Activated CD8-positive, alpha-beta T cell treated with anti-CD3 and anti-CD28 coated beads for 36 hours (primary cell): ENCODE measurements at places on chromosomes 6 and 20.

DNA sequence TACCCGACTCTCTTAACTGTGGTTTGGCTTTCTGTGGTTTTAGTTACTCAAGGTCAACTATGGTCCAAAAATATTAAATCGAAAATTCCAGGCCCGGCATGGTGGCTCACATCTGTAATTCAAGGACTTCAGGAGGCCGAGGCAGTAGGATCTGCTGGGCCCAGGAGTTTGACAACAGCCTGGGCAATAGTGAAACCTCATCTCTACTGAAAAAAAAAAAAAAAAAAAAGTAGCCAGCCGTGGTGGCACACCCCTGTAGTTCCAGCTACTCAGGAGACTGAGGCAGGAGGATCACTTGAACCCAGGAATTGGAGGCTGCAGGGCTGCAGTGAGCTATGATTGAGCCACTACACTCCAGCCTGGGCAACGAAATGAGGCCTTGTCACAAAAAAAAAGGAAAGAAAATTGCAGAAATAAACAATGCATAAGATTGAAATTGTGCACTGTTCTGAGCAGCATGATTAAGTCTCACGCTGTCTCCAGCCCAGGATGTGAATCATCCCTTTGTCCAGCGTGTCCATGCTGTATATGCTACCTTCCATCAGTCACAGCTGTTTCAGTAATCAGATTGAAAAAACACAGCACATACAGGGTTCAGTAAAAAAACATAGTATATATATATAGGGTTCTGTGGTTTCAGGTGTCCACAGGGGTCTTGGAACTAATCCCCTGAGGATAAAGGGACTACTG lies 40.7 kb downstream of the RGS17 start:
- no peaks in the 10 kb centered on the region for H3K27me3 ChIP-seq
- DNase-seq = no peak
- no peak overlapping the region for H3K27ac ChIP-seq
- H3K4me3 ChIP-seq = no peak overlapping the region
- H3K36me3 ChIP-seq = no peaks in the 10 kb centered on the region
- peaks cover 3% of the 10 kb centered on the region for H3K4me1 ChIP-seq

DNA sequence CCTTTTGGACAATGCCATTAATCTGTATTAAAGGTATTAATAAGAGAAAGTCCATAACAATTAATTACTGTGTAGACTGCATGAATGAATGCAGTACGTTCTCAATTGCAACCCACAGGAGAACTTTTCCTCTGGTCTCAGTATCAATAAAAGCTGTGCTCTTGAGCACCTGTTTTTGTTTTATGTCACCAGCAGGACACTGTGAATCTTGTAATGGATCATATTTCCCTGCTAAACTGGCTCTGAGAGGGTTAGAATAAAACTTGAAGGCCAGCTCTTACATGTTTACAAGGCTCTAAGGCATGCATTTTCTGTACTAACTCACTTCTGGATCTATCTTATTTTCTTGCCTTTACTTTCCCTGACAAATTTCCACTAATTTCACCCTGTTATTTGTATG lies 214.3 kb upstream of the PLN start:
- H3K4me1 ChIP-seq = no peaks in the 10 kb centered on the region
- no peak for DNase-seq
- no peak overlapping the region for H3K4me3 ChIP-seq
- H3K27me3 ChIP-seq = no peaks in the 10 kb centered on the region
- H3K27ac ChIP-seq = no peak overlapping the region
- H3K36me3 ChIP-seq = no peaks in the 10 kb centered on the region

- no peaks in the 10 kb centered on the region for H3K36me3 ChIP-seq
- no peak overlapping the region for H3K4me3 ChIP-seq
- peaks cover 54% of the 10 kb centered on the region for H3K4me1 ChIP-seq
- no peak overlapping the region for H3K27ac ChIP-seq
Measured at GRCh38 chr20:62043131-62043914, 22.4 kb downstream of the TAF4 start.

DNA sequence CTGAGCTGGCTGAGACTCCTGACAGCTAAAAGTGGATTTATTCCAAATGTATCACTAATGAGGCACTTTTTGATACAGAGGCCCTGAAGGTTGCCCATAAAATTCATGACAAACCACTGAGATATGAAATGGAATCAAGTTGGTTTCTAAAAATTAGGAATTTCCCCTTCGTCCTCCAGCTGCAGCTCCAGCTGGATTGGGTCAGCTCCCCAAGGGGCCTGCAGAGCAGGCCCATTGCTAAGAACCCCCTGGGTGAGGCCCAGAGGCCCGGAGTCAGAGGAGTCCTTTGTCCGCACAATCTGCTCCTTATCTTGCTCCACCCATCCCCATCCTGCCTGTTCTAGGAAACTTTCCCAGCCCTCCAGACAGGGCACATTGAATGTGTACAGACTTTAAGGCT lies 163.5 kb upstream of the TOP1 start:
- no peaks in the 10 kb centered on the region for H3K27me3 ChIP-seq
- no peak overlapping the region for H3K4me3 ChIP-seq
- no peaks in the 10 kb centered on the region for H3K36me3 ChIP-seq
- no peak for DNase-seq
- H3K27ac ChIP-seq = no peak overlapping the region
- no peaks in the 10 kb centered on the region for H3K4me1 ChIP-seq

- no peaks in the 10 kb centered on the region for H3K4me1 ChIP-seq
- H3K27me3 ChIP-seq = peaks cover 23% of the 10 kb centered on the region
- no peak overlapping the region for H3K27ac ChIP-seq
- DNase-seq = no peak
- no peak overlapping the region for H3K4me3 ChIP-seq
- no peaks in the 10 kb centered on the region for H3K36me3 ChIP-seq
Measured at GRCh38 chr6:4451081-4451480, 315.7 kb upstream of the ECI2 start.

DNA sequence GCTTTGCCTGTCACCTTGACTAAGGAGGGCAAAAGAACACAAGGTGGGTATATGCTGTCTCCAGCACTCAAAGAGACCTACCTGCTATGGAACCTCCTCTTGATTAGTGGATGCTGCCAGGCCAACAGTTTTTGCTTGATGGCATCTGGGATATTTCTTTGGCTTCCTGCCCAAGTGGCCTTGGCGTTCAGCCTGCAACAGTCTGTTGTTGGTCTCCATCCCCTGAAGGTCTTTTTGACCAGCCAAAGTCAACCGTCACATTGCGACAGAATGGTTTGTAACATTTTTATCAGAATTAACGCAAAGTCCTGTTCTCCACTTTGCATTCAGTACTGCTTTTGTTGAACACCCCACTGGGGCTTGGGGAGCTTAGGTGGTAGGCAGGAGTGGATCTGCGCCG lies 37.1 kb downstream of the SERPINB1 start:
- no peak overlapping the region for H3K4me3 ChIP-seq
- DNase-seq = no peak
- no peaks in the 10 kb centered on the region for H3K27me3 ChIP-seq
- no peak overlapping the region for H3K27ac ChIP-seq
- H3K36me3 ChIP-seq = no peaks in the 10 kb centered on the region

- no peaks in the 10 kb centered on the region for H3K27me3 ChIP-seq
- H3K27ac ChIP-seq = no peak overlapping the region
- peaks cover 11% of the 10 kb centered on the region for H3K36me3 ChIP-seq
- DNase-seq = no peak
- no peak overlapping the region for H3K4me3 ChIP-seq
Measured at GRCh38 chr6:137931849-137932465, 64.9 kb downstream of the TNFAIP3 start.

DNA sequence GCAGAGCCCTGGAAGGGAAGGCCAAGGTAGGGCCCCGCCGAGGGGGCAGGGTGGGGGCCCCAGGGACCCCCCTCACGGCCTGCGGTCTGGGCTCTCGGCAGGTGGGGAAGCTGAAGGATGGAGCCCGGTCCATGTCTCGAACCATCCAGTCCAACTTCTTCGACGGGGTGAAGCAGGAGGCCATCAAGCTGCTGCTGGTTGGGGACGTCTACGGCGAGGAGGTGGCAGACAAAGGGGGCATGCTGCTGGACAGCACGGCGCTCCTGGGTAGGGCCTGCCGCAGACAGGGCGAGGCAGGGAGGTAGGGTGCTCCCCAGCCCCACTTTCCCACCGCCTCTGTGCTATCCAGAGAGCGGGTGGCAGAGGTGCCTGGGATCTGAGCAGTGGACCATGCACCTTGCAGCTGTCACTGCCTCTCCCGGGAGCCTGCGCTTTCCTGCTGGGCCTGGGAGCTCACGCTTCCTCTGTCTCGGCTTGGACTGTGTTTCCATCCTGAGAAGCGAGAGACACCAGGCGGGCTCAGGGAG lies 83.1 kb downstream of the SYNJ2 start:
- H3K4me1 ChIP-seq = peaks cover 10% of the 10 kb centered on the region
- H3K36me3 ChIP-seq = peaks cover 16% of the 10 kb centered on the region
- no peaks in the 10 kb centered on the region for H3K27me3 ChIP-seq
- H3K4me3 ChIP-seq = no peak overlapping the region
- no peak overlapping the region for H3K27ac ChIP-seq

DNA sequence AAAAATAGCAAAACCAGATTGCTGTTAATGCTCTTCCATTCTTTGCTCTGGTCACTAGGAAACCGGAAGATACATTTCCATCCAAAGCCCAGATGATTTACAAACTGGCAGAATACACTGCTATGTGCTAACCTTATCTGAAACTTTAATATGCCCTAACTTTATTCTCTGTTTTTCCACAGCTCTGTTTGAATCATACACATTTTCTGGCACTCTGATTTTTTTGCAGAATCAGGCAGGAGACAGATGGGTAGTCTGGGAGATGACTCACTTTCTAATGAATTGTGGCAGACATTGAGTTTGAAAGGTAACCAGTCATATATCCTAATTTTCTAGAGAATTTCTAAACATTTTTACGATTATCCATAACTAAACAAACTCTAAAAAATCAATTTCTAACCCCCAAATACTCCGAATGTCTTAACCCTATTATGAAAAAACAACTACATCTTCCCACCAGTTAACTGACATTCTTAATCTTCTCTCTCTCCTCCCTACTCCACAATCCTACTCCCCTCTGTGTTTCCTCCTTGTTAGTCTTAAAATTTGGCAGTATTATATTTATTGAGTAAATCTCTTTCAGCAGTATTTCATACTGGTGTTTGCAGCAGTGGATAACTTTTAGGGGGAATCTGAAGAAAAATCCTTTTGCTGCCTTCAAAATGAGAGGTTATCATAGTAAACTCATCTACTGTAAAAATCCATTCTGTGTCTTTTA lies 63.5 kb downstream of the MAN1A1 start:
- H3K27ac ChIP-seq = no peak overlapping the region
- peaks cover 5% of the 10 kb centered on the region for H3K4me1 ChIP-seq
- peaks cover 26% of the 10 kb centered on the region for H3K36me3 ChIP-seq
- no peaks in the 10 kb centered on the region for H3K27me3 ChIP-seq

DNA sequence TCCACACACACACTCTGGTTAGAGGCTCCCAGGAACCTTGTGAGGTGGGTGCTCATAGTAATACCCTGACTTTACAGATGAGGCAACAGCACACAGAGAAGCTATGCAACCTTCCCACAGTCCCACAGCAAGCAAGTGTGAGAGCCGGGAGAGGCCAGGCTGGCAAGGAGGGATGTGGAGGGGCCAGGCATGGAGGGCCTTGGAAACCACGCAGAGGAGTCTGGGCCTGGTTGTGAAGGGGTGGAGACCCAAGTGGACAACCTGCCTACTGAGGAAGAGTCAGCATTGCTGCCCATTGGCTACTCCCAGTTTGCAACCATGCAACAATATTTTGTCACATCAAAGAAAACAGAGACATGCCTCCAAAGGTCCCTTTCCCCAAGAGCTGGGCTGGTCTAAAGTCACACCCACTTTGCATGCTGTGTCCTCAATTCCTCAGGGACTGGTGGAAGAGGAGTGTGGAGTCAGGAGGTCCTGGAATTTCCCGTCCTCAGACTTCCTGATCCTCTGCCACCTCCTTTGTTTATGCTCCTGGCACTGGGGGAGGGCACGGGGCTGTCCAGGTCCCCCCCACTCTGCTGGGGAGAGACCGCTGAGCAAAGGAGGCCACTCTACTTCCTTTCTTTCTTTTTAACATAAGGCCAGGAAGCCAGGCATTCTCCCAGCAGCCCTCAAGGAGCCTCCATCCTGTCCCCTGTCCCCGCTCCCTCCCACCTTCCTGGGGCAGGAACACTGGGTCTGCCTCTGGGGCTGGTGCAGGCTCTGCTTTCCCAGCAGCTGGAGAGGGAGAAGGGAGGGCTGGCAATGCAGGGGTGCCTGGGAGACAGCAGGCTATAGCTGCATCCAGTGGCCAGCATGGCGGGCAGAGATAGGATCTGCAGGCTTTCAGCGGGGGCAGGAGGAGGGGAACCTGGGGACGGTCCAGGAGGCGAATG lies 68.3 kb downstream of the NOL4L start:
- DNase-seq = no peak
- peak overlapping the region; percentile 63 for H3K27ac ChIP-seq
- no peak overlapping the region for H3K4me3 ChIP-seq
- no peaks in the 10 kb centered on the region for H3K27me3 ChIP-seq
- H3K36me3 ChIP-seq = peaks cover 29% of the 10 kb centered on the region

DNA sequence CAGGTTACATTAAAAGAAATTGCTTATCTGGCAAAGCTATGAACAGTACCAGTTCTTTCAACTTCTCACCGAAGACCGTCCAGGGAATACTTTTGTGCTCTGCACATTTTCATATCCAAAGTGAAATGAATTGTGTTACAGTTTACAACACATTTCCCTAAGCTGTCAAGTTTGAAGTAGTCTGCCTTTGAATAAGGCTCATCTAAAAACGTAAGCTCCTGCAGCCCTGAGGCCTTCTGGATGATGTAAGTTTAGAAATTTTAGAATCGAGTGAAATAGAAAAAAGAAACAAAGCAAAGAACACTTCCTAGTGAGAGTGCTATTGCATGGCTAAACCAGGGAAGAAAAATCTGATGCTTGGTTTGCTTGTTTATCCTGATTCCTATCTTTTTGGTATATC lies 653.8 kb downstream of the MMUT start:
- H3K36me3 ChIP-seq = no peaks in the 10 kb centered on the region
- no peaks in the 10 kb centered on the region for H3K4me1 ChIP-seq
- DNase-seq = no peak

DNA sequence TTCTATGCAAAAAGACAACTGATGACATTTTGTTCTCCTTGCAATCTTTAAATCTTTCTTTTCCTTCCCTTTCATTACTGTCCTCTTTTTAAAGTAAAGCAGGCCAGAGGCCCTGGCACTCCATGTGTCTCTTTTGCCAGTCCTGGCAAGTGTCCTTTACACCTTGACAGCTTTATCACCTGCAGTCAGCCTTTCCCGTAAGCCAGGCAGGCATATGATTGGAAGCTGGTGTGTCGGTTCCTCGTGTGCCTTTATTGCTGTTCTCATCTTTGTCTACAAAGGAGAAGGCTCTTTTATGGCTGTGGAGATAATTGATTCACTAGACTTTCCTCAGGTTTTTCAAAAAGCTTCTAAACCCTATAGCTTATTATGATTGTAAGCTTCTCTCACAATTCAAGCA lies 162.3 kb upstream of the FBXL4 start:
- H3K36me3 ChIP-seq = no peaks in the 10 kb centered on the region
- H3K4me3 ChIP-seq = no peak overlapping the region
- DNase-seq = no peak
- no peaks in the 10 kb centered on the region for H3K4me1 ChIP-seq
- H3K27ac ChIP-seq = no peak overlapping the region
- peaks cover 13% of the 10 kb centered on the region for H3K27me3 ChIP-seq

- DNase-seq = no peak
- no peaks in the 10 kb centered on the region for H3K27me3 ChIP-seq
- no peak overlapping the region for H3K27ac ChIP-seq
- no peaks in the 10 kb centered on the region for H3K4me1 ChIP-seq
- no peak overlapping the region for H3K4me3 ChIP-seq
- peaks cover 4% of the 10 kb centered on the region for H3K36me3 ChIP-seq
Measured at GRCh38 chr20:49868538-49868937, 46.8 kb downstream of the SPATA2 start.
